ENCODE measurements at places on chromosomes 11 and 22. TPM values are rescaled to one million over a fixed set of nuclear protein-coding genes. Genes with fewer than 3 reads are reported as not detected.

The PRR33 gene
- not detected for total RNA-seq

The OR51E1 gene
- not detected for total RNA-seq

The ELMOD1 gene
- total RNA-seq, result 0.15 TPM

The ROBO4 gene
- total RNA-seq, result not detected

The OR52N4 gene
- total RNA-seq, result not detected

The CABP4 gene
- total RNA-seq, result not detected

The CDK2AP2 gene
- total RNA-seq, result 91.5 TPM

The MS4A12 gene
- not detected for total RNA-seq

The CWF19L2 gene
- 2.9 TPM for total RNA-seq

The PANX2 gene
- total RNA-seq, result 7.9 TPM

The DERL3 gene
- total RNA-seq, result 0.36 TPM

The SCUBE2 gene
- total RNA-seq, result 0.43 TPM

The DKK3 gene
- 13.5 TPM for total RNA-seq

The OR52I1 gene
- total RNA-seq, result not detected

The SIAE gene
- 15.4 TPM for total RNA-seq

The OR5P2 gene
- not detected for total RNA-seq

The TECTA gene
- 0.03 TPM for total RNA-seq

The GLYATL1 gene
- total RNA-seq, result not detected

The RAG2 gene
- total RNA-seq, result not detected

The PRG3 gene
- total RNA-seq, result not detected
